ENCODE measurements at places on chromosomes 1 and 21. TPM values are rescaled to one million over a fixed set of nuclear protein-coding genes. Genes with fewer than 3 reads are reported as not detected.

DNA sequence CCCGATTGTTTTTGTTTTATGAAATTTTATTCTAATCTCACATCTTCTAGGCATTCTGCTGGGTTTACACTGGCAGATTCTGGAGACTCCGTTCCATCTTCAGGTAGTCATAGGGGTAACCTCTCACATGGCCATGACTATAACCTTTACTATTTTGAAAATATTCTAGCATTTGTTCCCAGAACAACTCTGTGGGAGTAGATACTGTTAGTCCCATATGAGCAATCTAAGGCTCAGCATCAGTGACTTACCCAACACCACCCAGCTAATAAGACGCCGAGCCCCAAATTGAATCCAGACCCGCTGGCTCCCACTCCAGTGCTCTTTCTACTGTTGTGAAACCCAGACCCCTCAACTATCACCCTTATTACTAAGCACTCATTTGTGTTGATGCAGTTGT is 9.8 kb downstream of the ADAMTS4 start:
- no peak for DNase-seq

DNA sequence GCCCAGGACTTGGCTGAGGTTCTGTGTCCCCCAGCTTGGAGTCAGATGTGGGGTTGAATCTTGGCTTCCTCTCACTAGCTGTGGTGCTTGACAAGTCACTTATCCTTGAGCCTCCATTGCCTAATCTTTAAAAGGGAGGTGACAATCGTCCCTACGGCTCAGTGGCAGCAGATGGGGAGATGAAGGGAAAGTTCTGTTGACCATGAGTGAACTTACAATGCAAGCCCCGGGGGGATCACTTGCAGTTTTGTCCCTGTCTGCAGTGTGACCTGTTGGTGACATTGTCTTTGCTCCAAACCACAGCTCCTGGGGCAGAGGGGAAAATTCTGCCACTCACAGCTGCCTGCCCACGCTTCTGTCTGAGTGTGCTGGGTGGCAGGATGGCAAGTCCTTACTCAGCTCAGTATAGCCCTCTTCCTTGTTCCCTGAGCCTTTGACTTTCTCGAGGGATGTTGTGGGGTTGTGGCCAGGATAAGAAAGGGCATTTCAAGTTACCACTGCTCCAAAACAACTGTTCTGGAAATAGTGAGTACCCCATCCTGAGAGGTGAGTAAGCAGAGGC is 1.7 kb downstream of the PCSK9 start:
- DNase-seq = no peak

DNA sequence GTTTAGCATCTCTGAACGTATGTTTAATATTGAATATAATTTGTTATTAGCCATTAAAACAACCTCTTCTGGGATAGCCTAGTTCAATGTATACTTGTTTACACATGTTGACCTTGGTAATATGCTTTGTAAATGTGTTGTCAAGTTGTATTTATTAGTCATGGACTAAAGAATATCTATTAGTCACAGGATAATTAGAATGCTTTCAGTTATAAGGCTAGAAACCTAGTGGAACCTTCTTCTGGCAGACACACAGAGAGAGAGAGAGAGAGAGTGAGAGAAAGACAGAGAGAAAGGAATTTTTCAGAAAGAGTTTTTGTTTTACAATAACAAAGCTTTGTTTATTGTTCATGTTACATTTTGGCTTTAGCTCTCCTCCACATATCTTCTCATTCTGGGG is 181.1 kb upstream of the APP start:
- no peak for DNase-seq

- DNase-seq = no peak
These were observed 559.0 kb upstream of the PLXNA2 start for GRCh38 chr1:208803011-208803811.

DNA sequence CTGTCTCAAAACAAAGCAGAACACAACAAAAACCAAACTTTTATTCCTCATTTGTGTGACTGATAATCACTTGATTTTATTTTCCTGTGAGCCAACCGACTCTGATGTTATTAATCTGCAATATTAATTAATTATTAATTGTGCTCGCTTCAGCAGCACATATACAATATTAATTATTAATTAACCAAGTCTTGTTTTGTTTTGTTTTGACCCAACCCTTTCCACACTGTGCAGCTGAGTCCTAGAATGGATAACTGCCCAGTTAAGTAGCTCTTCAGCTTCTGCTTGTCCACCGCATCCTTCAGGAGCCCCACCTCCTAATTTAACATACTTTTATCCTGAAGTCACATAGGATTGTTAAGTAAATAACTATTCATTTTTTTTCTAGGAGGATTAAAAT is 47.4 kb upstream of the EXO1 start:
- no peak for DNase-seq

DNA sequence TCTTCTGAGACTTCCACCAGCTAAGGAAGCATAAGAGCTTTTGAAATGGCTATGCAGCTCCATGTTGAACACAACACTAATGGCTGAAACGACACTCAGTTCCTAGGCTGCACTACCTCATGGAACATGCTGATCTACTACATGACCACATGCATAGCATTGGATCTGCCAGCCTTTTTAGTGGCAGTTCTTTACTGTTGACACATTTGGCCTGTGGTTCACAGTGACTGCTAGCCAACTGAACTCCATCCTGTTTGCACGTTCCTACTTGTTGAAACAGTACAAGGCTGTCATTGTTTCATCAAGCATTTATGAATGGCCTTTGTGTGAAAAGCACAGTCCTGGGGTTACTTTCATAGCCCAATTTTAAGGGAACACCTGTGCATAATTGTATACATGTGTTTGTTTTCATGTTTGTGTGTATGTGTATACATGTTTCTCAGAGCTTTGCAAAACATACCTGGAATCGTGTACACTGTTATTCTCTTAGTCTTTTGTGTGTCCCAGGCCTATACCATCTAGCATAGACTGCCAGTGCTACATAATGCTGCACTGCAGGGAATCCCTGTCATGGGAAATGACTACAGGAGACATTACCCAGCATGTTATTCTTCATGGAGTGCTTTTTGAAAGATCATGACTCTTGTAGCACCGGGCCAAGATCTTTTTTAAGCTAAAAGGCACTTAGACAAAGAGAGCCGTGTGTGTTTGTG is 179.6 kb upstream of the ESRRG start:
- DNase-seq = peak; percentile 50

Gene UTS2
- not detected for total RNA-seq

DNA sequence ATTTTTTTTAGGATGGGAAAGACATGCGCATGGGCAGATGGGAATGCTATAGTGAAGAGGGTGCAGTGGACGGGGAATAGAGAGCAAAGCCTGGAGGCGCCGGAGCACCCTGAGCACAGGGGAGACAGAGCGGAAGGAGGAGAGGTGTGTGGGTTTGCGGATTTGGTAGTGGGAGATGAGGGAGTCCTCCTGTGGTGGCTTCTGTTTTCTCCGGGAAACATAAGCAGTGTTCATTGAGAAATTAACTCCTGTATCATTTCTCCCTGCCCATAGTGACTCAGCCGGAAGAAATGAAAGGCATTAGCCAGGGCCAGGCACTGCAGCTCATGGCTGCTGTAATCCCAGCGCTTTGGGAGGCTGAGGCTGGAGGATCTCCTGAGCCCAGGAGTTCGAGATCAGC is 4.7 kb upstream of the PTPRF start:
- peak; percentile 60 for DNase-seq

Gene SMIM1
- total RNA-seq = 4.2 TPM

- DNase-seq = no peak
These were observed 30.4 kb upstream of the HHAT start for GRCh38 chr1:210298296-210298695.

Gene SESN2
- 12.4 TPM for total RNA-seq

Gene ERICH3
- total RNA-seq = 0.15 TPM

Gene DRAXIN
- not detected for total RNA-seq

DNA sequence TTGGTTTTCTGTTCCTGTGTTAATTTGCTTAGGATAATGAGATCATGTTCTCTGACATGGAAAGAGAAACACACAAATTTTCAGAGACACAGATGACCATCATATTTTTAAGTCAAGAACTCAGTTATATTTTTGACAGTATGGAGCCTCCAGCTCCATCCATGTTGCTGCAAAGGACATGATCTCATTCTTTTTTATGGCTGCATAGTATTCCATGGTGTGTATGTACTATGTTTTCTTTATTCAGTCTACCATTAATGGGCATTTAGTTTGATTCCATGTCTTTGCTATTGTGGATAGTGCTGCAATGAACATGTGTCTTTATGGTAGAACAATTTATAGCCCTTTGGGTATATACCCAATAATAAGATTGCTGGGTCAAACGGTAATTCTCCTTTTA is 47.0 kb downstream of the DDR2 start:
- DNase-seq = no peak

Gene RAB3B
- 0.49 TPM for total RNA-seq

GRCh38 chr1:99737016-99737415 is 29.4 kb downstream of the FRRS1 start:
- DNase-seq = no peak

Gene AMY1C
- total RNA-seq = not detected

- no peak for DNase-seq
These were observed 100.5 kb upstream of the S1PR1 start for GRCh38 chr1:101136271-101136670.

DNA sequence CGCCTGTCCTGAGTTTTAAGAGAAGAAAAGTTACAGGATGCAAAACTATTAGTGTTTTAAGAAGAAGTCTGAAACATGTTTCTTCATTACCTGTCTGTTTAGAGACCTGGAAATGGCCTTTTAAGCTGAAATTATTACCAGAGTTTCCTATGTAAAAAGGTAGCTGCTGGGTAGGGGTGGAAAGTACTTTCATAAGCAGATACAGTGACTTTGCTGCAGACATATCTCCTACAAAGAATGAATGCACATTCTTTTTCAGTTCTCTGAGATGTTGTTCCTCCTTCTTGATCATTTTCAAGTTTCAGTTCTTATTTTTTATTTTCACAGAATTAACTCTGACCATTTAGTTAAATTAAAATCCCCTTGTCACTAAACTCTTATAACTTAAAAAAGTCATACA is 1329.6 kb downstream of the KCNT2 start:
- DNase-seq = no peak

Gene GBP4
- total RNA-seq = 10.3 TPM

Gene S100A7
- total RNA-seq = not detected

Gene LDLRAD1
- 0.24 TPM for total RNA-seq

GRCh38 chr1:34277150-34277549 is 100.4 kb downstream of the C1orf94 start:
- no peak for DNase-seq

DNA sequence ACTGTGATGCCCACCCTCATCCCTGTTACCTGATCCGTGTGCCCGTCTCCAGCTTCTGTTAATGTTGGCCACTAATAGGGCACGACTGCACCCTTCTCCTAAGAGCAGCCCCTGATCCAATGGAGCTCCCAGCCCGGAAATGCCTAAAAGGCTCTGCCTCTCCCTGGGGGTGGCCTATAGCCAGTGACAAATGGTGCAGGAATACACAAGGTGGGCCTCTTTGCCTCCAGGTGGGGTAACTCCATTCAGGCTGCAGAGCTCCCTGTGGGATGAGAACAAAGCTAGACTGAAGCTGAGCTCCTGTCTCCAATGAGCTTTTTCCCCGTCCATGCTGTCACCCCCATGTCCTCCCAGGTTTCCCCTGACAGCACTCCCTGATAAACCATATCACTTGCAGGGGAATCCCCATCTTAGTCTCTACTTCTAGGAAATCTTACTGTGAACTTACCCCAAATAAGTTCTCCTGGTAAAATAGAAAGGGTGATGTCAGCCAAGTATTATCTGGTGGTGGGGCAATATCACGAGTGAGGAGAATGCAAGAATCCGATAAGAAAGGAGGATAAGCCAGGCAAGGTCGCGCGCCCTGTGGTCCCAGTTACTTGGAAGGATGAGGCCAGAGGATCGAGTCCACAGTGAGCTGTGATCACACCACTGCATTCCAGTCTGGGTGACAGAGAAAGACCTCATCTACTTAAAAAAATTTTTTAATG is 18.6 kb downstream of the S100A7A start:
- no peak for DNase-seq

Gene NEGR1
- 19.2 TPM for total RNA-seq

DNA sequence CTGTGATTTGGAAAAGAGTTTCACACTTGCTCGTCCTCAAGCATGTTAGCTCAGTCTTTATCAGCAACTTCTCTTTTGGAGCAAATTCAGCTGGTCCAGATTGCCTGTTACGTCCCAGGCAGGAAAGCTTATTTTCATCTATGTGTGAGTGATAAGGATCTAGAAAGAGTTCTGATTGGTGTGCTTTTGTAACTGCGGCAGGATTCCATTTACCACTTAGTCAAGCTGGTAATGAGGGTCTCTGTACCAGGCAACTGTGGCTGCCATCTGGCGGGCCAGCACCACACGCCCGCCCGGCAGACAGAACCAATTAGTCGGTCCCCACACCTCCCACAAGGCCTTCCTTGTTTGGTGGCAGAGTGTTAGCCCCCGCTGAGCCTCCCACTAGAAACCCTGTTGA is 21.0 kb downstream of the C1orf87 start:
- no peak for DNase-seq

DNA sequence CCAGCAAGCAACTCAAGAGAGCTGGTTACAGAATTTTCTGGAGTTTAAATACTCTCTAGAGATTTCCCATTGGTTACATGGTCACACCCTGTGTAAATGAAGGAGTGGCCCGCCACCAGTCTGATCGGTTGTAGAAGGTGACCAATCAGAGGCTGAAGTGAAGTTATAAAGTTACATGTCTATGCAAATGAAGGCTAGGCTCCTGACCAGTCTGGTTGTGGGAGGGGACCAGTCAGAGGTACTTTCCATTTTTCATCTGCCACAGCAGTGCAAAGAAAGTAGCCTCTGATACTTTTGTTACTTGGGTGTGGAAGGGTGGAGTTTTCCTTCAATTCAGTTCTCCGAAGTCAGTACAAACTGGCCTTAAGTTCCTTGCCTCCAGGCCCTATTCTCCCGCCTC is 273.7 kb downstream of the BARHL2 start:
- no peak for DNase-seq

DNA sequence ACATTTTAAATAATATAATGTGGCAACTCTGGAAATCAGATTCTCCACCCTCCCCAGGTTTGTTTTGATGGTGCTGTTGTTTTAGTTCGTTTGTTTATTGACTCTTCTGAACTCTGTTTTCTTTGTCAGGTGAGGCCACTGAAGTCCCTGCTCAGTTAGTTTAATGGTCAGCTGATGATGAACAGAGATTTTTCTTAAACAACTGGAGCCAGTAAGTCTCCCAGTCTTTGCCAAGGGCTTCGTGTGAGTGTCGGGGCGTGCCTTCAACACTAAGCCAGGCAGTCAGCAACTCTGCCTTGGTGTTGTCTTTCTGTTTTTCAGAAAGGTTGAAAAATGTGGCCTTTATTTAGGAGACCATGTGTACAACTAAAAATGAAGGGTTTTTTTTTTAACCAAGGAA is 58.9 kb downstream of the TEX35 start:
- DNase-seq = no peak
